NCI-H1694 treated with DMSO at 0.1 percent for 48 hours (cell line): ENCODE measurements at places on chromosomes 12 and 14.

- DNase-seq: no peak
These were observed 2.1 kb upstream of the EDDM3A start for GRCh38 chr14:20743556-20743955.

DNA sequence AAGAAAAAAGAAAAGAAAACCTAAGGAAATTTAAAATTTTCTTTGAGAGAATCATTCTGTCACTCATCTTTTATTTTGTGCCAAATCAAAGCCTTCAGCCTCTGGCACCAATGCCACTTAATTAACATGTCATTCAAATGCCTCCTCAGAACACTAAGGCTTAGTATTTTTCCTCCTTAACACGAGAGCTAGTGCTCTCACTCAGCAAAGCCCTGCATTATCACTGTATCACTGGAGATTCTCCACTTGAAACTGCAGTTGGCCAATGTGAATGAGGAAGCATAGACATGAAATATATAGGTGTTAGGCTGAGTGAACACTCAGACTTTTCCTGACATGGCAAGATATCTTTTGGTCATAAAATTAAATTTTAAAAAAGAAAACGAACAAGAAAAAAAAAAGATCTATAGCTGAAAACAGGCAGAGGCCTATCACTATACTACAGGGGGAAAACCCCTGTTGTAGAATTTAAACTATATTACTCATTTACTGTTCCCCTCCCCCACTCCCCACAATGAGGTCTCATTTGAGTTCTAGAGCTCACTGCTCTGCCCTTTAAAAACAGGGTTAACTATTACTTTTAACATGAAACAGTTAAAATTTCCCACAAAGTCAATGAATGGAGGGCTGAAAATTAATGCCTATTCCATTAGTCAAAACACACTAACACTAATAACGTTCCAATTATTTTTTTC is 5.1 kb downstream of the MBIP start:
- DNase-seq: no peak

GRCh38 chr14:66606826-66607225 is 98.9 kb downstream of the GPHN start:
- DNase-seq: no peak

DNA sequence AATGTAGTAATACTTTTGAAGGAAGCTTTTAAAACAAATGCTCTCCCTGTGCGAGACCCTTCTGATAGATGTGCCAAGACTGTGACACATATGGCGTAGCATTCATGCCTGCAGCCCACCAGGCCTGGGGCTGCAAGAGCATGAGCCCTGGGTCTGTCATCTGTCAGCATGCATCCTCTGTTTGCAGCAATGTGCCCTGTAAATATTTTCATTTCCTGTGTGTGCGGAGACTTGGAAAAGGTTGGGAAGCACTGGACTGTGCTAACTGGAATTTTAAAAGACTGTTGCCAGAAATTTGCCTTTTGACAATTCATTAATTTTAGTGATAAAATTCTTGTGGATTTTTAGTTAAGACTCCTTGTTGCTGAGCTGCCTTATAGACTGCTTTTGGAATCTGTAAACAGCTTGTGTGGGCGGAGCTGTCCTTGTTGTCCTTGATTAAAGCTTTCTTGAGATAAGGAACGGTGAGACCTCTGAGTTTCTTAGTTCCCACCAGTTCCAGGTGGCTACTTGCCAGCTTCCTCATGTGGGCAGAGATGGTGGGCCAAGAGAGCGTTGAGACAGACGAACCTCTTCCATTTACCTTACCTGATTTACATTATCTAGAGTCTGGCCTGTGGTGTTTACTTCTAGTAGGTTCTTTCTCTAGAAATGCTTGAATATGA is 23.4 kb downstream of the MARK3 start:
- DNase-seq: no peak

- no peak for DNase-seq
These were observed 33.9 kb downstream of the FBXO33 start for GRCh38 chr14:39398382-39398781.

DNA sequence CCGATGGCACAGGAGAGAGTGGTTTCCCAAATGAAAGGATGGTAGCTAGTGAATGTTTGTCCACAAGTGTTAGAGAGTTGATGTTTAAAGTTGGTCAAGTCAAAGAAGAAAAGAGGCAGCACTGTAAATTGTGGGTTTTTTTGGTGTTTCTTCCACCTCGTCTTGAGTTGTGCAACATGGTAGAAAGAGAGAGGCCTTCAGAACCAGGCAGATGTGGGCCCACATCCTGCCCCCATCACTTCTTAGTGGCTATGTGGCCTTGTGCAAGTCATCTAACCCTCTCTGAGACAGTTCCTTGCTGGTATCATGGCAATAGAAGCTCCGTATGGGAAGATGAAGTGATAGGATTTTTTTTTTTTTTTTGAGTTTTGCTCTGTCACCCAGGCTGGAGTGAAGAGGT is 60.8 kb downstream of the NDUFA12 start:
- no peak for DNase-seq

DNA sequence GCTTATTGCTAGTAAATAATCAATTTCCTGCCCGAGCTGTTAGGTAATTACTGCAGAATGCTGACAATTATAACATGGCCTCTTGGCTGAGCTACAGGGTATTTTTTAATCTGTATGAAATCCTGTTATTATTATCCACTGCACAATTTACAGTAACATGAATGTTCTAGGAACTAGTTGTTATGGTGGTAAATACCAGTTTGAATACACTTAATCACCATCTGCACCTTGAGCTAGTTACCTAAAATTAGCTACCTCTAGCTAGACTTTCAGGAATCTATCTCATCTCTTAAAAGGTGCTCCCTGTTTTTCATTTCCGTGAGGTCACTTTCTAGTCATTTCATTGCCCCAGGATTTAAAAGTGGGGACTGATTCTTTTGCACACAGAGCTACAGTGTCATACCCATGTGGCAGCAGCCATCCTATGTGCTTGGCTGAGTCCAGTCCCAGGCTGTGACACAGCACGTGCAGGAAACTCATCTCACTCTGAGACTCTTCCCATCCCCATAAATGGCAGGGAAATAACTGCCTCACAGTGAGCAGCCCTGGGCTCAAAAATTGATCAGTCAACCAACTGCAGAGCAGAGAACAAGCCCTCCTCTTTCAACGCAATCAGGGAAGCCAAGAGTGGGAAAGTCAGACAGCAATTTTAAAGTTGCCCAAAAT is 37.6 kb downstream of the DCP1B start:
- no peak for DNase-seq

DNA sequence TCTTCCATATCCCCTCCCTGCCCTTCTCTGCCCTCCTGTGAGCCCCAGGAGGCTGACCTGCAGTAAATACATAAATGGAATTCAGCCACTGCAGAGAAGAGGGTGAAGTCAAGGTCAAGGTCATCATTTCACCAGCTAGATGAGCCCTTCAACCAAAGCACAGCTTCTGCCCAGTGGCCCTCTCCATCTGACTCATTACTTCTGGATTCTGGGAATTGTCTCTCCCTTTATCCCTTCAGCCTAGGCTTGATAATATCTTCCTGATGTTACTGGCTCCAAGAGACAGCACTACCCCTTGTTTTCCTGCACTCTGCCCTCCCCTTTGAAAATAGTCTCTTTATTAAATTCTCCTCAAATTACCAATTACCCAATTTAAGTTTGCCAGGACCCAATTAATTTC is 64.5 kb downstream of the TTC9 start:
- no peak for DNase-seq

DNA sequence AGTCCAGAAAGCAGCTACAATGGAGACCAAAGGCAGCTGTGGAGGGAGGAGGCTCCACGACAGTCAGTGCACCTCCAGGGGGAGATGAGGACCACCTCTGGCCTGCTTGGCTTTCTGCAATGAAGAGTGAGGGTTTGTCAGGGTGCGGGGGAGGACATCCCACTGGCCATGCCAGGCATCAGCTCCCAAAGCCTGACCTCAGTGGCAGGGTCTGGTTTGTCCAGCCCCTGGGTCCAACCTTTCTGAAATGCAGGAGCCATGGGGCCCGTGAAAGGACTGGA is 35.2 kb downstream of the SLC6A12 start:
- DNase-seq: peak; percentile 46

GRCh38 chr14:34966413-34966812 is 16.4 kb upstream of the SRP54 start:
- DNase-seq: no peak

DNA sequence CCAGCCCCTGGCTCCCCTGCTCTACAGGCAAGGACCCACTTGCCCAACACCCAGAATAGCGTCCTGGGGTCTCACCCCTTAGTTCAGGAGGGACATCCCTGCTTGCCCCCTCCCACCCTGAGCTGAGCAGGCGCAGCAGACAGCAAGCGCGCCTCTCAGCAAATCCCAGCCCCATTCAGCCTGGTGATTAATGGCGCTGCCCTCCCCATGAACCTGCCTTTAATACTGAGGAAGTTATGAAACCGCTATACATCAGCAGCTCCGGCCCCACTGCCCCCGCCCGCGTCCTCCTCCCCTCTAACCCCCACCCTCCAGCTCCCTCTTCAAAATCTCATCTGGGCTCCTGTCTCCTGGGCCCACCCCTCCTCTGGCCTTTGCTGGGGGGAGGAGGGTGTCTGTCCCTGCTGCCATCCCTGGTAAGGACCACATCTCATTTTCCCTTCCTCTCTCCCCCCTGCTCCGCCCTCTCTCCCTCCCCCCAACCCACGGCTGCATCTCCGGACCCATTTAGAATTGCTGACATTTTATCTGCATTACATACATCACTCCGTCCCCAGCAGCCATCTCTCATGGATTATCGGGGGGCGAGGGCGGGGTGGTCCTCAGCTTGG is 7.1 kb upstream of the SMUG1 start:
- DNase-seq: no peak

DNA sequence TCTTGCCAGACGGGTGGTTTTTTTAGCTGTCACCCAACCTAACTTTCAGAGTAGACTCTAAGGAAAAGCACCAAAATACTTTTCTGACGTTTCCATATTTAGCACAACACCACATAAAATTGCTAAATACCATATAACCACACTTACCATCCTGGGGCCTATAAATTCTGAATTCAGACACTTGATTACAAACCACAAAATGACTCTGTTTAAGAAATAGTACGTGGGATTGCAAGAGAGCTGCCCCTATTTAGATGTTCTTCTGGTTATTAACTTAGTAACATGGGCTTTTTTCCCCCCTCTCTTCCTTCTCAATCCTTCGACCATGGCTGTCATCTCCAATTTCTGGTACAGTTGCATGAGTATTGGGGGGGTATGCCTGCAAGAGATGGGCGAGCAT is 287.7 kb downstream of the BMP4 start:
- no peak for DNase-seq

DNA sequence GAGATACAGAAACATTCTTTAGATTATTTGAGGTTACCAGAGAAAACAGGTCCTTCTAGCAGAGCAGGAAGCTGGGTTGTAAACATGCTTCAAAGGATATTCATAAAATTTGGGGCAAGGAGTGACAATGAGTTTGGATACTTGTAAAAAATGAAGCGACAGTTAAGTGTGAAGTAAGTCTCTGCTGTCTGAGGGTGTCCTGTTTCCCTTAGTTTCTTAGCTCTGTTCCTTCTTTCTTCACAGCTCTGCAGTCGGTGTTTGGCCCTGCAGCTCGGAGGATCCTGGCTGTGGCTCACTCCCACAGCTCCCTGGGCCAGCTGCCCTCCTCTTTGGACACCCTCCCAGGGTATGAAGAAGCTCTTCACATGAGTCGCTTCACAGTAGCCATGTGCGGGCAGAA is 10.8 kb downstream of the TMEM52B start:
- no peak for DNase-seq

DNA sequence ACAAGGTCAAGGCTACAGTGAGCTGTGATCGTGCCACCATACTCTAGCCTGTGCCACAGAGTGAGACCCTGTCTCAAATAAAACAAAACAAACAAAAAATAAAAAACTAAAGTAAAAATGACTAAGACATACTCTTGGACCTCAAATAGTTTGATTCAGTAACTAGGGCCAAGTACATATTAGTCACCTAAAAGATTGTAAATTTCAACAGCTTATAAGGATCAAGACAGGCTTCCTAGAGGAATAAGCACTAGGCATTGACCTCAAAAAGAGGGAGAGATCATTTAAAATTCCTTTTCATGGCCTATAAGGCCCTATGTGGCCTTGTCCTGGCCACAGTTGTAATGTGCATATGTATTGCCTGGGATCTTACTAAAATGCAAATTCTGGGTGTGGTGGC is 46.0 kb upstream of the CHST11 start:
- DNase-seq: no peak

DNA sequence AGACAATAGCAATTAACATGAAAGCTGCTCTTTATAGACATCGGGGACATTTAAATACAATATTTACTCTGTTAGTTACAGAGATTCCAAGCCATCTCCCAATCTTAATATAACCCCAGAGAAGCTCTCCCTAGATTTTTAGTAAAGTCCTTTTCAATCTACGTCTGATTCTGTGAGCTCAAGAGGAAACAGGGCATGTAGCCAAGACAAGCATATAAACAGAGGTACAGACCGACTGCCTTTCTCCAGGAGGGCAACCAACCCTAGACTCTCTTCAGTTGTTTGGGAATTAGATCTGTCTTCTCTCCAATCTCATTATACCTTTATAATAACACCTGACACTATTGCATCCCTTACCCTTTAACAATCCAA is 57.4 kb downstream of the TMTC1 start:
- DNase-seq: peak; percentile 74

GRCh38 chr14:23550131-23550811 is 1.3 kb downstream of the ZFHX2 start:
- DNase-seq: no peak

GRCh38 chr14:34199585-34199984 is 248.7 kb upstream of the EGLN3 start:
- no peak for DNase-seq
